Body of pancreas (tissue), 4 donors: ENCODE measurements at places on chromosomes 3 and 15. TPM values are rescaled to one million over a fixed set of nuclear protein-coding genes. Genes with fewer than 3 reads are reported as not detected.

Gene SI
- not detected for total RNA-seq

Gene RBP2
- not detected for total RNA-seq

Gene ITIH1
- total RNA-seq: 4.4 TPM

Gene PSTPIP1
- total RNA-seq: 3.6 TPM

Gene SPSB4
- 48.1 TPM for total RNA-seq

Gene TM4SF18
- 13.2 TPM for total RNA-seq

Gene GATM
- total RNA-seq: 1,064 TPM

Gene ATP8B4
- 6.6 TPM for total RNA-seq

Gene LRTM1
- total RNA-seq: not detected

Gene GREM1
- total RNA-seq: under 0.01 TPM

Gene ASB14
- total RNA-seq: not detected

Gene CHRD
- 50.4 TPM for total RNA-seq

Gene MEX3B
- total RNA-seq: 0.52 TPM

Gene LRRN1
- total RNA-seq: 7.5 TPM

Gene GOLGA8S
- under 0.01 TPM for total RNA-seq

Gene CELF6
- 7.9 TPM for total RNA-seq

Gene OCA2
- not detected for total RNA-seq

Gene GOLIM4
- 32.6 TPM for total RNA-seq

Gene SLC15A2
- 2.3 TPM for total RNA-seq

Gene MEIS2
- 11.9 TPM for total RNA-seq

Gene CYP8B1
- total RNA-seq: not detected

Gene HCN4
- total RNA-seq: 2.0 TPM

Gene ATR
- total RNA-seq: 18.2 TPM

Gene HIGD1A
- 36.3 TPM for total RNA-seq

Gene ECE2
- 11.7 TPM for total RNA-seq

Gene ACTRT3
- not detected for total RNA-seq

Gene IL17RB
- 17.6 TPM for total RNA-seq

Gene MCCC1
- 50.8 TPM for total RNA-seq

Gene CKMT1B
- total RNA-seq: 13.5 TPM

Gene CNOT10
- 10.4 TPM for total RNA-seq

Gene ACKR2
- total RNA-seq: 3.3 TPM

Gene MESP1
- total RNA-seq: 4.3 TPM

Gene CCR9
- not detected for total RNA-seq

Gene UBL7
- 25.7 TPM for total RNA-seq

Gene ISLR
- 15.8 TPM for total RNA-seq

Gene BRPF1
- 10.9 TPM for total RNA-seq

Gene HDC
- total RNA-seq: not detected
